ENCODE measurements at places on chromosomes 7 and 10.
A peak's percentile ranks its signal among the peaks of the same experiment; 100 is the strongest.

- DNase-seq: no peak
These were observed 113.7 kb downstream of the PTPRN2 start for GRCh38 chr7:158473946-158474345.

- no peak for DNase-seq
These were observed 52.0 kb downstream of the MMRN2 start for GRCh38 chr10:86905429-86905828.

GRCh38 chr10:71962901-71963300, 1.3 kb upstream of the CHST3 start:
- DNase-seq: no peak

- peak; percentile 79 for DNase-seq
These were observed 30.2 kb upstream of the ANKRD2 start for GRCh38 chr10:97542169-97543024.

GRCh38 chr10:69047111-69047832, 40.6 kb upstream of the SRGN start:
- no peak for DNase-seq

DNA sequence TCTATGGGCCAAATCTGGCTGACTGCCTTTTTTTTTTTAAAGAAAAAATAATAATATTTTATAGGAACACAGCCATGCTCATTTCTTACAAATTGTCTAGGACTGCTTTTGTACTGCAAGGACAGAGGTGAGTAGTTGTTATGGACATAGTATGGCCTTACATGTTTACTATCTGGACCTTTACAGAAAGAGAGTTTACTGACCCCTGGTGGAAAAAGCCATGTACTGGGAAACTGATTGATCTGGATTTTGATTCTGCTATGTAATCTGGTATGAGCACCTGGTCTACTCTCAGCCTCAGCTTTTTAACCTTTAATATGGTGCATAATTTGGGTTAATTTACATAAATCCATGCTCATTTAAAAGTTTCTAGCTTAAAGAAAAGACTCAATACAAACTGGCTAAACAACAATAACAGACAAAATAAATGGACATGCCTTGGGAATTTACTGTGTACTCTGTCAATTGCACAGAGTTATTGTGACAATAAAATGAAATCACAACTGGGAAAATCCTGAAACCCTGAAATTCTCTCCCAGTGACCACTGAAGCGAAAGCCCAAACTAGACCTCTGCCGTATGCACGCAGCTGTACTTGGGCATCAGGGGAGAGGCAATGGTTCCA, 260.7 kb downstream of the BMPER start:
- peak; percentile 11 for DNase-seq

DNA sequence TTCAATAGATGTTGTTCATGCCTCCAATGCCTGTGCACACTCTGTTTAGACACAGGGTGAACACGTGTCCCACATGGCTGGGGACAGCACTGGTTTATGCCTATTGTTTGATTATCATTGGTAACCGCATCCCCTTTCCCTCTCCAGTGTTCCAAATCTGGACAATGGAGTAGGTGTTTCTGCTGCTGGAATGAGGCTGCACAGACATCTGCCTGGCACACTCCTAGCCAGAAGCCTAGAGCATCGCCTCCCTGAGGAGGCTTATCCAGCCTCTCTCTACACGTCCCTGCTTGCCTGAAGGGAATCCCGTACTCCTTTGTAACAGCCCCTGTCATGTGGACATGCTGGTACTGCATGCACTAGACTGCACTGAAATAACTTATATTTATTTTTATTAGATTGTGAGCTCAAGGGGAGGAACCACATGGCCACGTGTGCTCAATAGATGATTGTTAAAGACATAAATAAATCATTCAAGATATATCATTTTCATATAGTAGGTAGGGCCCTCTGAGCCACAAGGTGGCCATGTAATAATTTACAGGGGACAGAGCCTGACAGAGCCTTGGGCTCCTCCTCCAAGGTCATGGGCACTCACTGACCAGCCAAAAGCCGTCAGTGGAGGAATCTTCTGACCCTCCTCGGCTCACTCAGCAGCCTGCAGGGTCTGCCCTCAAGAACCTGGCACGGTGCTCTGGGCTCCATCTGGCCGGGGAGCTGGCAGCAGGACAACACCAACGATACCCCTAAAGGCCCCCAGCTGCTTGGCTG, 310.9 kb upstream of the ZNF32 start:
- no peak for DNase-seq

DNA sequence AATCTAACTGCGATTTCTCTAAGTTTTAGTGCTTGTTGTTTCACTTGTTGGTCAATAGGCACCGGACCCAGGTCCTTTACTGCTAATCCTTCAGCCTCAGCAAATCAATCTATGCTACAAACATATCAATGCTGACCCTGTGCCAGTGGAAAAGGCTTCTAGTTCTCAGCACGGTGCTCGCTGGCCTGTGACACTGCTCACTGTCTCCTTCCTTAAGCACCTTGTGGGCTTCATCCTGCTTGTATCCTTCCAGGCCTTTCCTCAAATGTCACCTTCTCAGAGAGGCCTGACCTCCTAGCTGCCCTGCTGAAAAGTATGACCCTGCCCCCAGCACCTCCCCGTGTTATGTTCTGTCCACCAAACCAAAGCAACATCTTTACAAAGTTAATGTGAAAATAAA, 201.2 kb upstream of the FRMD4A start:
- no peak for DNase-seq

GRCh38 chr7:39589323-39590111, 23.3 kb downstream of the YAE1 start:
- peak; percentile 65 for DNase-seq

GRCh38 chr7:98221611-98222532, 10.6 kb downstream of the BHLHA15 start:
- no peak for DNase-seq

GRCh38 chr7:121167971-121168370, 160.8 kb upstream of the WNT16 start:
- DNase-seq: no peak

DNA sequence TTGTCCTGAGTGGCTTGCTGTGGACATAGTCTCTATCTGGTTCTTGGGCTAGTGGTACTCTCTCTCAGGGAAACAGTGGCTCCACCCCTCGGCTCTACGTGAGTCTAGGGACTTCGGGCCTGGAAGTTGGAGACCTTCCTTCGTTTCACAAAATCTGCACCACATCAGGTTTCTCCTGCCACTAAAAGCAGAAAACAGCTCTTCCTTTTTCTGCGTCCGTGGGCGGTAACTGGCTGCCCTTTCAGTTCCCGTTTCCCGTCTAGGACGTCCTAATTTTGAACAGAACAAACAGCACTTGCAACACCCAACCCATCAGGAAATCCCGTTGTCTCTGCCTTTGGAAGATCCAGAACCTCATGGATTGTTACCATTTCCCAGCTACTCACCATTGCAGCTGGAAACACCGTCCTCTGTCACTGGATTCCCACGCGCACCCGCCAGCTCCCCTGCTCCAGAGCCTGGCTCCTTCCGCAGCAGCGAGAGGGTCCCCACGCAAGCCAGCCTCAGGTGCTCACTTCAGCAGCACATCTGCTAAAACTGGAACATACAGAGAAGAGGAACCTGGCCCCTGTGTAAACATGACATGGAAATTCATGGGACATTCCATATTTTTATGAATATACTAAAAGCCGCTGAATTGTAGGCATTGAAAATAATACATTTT, 311.4 kb upstream of the AKR1E2 start:
- no peak for DNase-seq

DNA sequence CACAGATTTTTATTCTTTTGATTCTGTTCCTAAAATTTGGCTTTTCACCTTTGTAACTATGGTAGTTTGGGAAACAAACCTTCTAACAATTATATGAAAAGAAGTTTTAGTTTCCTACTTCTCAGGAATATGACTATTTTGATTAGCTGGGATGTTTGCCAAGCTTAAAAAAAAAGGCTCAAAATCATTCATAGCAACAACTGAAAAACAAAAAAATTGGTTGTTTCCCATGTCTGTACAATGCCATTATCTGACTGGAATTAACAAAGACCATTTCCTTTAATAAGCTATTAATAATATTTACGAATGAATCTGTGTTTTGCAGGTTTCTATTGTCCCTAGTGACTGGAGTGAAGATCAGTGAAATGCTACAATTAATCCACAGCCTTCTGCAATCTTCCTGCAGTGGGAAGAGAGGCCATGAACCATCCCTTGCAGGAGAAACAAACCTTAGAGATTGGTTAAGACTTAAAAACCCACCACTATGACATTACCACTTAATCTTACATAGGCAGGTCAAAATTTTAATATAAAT, 4.2 kb downstream of the PURB start:
- DNase-seq: no peak

DNA sequence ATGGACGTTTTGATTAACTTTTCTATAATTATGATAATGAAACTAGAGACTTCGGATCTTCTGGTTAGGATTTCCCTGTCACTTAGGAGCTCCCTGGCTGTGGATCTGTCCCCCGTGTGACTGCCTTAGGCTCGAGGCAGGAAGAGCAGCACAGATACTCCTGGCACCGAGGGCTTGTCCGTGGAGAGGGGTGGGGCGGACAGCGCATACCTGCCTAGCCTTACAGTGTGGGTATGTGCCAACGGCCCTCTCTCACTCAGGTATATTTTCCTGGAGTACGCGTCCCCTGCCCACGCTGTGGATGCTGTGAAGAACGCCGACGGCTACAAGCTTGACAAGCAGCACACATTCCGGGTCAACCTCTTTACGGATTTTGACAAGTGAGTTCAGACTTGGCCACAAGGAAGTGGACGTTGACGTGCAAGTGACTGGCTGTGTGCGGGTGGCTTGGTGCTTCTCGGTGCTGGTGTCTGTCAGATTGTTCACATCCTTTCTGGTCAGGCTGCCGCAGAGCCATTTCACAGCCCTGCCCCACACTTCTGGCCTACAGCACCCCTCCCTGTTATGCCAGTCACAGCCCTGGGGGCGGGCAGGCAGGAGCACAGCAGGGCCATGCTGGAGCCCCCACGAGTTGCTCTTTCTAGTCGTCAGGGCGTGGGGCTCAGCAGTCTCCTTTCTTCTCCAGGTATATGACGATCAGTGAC, 7.9 kb downstream of the EIF3B start:
- DNase-seq: no peak

DNA sequence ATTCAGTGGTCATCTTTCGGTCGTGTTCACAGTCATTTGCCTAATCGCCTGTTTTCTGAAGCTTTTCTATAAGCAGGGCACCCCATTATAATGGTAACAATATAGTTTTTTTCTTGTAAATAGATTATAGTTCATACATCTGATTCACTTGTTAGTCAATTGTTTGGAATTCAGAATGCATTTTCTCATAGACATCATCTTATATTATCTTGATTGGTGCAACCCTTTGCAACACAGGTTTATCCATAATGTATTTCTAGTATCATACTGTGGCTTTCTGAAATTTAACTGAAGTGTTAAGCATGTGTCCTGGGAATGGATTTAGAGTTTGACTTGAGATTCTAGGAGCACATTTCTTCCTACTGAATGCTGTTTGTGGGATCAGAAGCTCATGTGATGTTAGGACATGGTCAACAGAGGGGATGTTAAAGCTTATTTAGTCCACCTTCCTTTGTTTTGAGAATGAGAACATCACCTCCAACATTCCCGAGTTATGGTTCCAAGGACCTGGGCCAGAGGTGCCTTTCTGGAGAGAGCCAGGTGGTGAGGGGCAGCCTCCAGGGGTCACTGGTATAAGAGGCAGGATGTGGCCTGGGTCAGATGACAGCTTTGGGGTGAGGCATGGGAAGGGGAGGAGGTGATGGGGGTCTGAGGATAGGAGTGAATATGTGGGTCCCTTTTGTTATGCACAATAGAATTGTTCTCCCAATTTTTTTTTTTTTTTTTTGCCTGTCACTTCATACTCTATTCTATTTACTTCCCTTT, 415.6 kb downstream of the EXOC4 start:
- DNase-seq: no peak

DNA sequence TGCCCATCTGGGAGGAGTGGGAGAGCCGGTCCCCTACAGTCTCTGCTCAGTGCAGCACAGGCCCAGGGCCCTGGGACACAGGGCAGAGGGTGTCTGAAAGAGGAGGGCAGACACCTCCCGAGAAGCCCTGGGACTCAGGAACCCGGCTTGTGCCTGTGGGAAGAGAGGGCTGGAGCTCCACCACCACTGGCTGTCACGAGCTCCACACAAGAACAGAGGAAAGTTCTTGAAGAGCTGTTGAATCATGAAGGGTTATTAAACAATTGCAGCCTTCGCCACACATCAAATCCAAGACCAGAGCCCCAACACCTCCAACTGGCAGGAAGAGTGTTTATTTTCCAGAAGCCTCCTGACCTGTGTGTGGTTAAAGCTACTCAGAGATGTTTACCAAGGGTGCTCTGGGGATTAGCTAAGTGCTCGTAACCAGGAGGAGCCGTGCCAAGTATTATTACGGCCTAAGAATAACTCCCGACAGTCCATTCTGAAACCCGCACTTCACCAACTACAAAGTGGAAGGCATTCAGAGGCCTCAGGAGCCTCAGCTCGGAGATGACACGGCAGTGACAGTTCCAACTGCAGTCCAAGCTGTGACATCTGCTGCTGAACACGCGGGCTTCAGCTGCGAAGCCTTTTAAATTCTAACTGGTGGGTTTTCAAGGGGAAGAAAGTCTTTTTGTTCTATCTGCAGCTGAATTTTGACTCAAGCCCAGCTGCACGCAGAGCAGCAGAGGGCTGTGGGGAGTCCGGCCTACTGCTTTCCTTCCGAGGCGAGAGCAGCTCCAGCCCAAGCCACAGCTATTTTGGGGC, 75.1 kb downstream of the MAD1L1 start:
- no peak for DNase-seq

GRCh38 chr7:102890292-102890970, 22.4 kb upstream of the LRRC17 start:
- DNase-seq: no peak

Data from HTR-8/SVneo (cell line).